ENCODE measurements at places on chromosomes 13 and 19.

DNA sequence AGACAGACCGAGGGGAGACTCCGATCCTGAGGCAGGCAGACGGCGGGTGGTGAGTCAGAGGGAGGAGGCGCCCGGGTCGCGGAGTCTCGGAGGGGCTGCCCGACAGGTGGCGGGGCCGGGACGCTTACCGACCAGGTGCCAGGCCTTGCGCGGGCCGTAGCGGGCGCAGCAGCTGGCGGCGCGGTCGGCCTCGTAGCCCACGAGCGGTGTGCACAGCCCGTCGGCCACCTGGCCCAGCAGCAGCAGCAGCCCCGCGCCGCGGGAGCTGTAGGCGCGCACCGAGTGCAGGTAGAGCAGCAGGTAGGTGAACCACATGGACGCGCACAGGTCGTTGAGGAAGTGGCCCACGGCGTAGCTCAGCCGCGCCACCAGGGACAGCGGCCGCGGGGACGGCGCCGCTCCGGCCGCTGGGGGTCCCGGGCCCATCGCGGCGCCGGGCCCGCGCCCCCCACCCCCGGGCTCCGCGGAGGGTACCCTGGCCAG is 367 bp downstream of the MFSD12 start:
- peak; percentile 76 for DNase-seq

- DNase-seq: no peak
Measured at GRCh38 chr13:101514695-101515275, 62.3 kb downstream of the ITGBL1 start.

- peak; percentile 4 for DNase-seq
Measured at GRCh38 chr13:35549481-35549880, 73.0 kb upstream of the MAB21L1 start.

- DNase-seq: no peak
Measured at GRCh38 chr13:57629391-57629804, 2.1 kb upstream of the PCDH17 start.

DNA sequence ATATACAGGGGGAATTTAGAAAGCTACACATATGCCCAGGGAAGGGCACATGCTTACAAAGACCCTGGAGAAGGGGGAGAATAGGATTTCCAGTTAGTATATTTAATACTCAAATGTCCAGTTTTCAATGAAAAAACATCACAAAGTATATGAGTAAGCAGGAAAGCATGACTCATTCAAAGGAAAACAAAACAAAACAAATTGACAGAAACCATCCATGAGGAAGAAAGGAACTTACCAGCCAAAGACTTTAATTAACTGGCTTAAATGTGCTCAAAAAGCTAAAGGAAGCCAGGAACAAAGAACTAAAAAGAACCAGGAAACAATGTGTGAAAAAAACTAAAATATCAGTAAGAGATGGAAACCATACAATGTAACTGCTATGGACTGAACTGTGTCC is 716.2 kb upstream of the ARGLU1 start:
- no peak for DNase-seq
